ENCODE measurements at places on chromosomes 16 and 17.

DNA sequence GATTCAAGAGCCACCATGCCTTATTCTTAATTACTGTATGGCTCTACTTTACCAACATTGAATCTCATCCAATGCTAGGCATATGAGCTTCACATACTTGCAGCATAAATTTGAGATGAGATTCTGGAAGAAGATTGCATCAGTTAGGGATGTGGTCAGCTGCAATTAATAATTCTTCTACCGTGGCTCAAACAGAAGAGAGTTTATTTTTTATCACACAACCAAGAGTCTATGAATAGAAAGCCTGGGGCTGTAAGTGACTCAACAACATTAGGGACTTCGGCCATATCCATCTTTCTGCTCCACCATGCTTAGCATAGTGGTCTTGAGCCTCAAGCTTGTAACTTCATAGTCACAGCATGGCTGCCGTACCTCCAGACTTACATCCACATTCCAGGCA lies 179.4 kb upstream of the IRX6 start:
- DNase-seq: peak; percentile 49

DNA sequence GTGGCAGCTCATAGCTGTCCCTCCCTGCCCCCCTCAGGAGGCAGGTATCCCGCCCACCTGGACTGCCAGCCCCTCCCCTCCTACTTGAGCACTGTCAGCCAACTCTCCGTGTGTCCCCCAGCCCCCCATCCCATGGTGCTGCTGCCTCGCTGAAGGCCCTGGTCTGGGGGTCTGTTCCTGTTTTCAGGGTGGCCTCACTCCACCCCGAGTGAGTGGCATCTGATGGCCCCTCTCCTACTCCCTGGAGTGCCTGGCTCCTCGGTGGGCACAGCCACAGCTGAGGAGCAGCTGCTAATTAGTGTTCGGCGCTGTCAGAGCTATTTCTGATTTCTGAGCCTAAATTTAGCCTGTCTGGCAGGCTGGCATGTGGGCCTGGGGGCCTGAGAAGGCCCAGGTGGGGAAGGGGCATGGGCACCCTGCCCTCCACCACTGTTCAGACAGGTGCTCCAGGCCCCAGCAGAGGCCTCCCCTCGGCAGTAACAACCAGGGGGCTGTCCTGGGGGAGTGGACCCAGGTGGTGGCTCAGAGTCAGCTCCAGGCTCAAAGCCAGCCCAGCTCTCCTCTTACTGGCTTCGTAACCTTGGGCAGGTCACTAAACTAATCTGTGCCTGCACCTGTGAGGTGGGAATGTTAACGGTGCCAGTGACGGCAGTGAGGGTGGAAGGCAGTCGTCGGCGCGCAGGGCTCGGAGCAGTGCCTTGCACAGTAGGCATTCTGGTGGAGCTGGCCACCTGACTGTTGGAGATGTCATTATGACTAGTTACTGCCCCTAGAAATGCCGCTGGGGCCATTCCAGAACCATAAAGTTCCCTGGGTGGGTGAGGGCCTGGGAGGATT lies 6.5 kb downstream of the FMNL1 start:
- DNase-seq: no peak

- peak; percentile 62 for DNase-seq
Measured at GRCh38 chr17:77881545-77881944, 77.0 kb upstream of the TNRC6C start.

DNA sequence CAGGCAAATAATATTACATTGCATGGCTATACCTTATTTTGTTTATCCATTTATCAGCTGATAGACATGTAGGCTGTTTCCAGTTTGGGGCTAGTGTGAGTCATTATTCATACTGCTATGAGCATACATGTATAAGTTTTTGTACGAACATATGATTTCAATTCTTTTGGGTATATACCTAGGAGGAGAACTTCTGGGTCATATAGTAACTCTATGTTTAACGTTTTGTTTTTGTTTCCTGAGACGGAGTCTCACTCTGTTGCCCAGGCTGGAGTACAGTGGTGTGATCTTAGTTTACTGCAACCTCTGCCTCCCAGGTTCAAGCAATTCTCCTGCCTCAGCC lies 2.4 kb upstream of the ITGAL start:
- no peak for DNase-seq

GRCh38 chr17:73598212-73598611 lies 46.0 kb downstream of the SDK2 start:
- no peak for DNase-seq

GRCh38 chr17:62995377-62995885 lies 29.4 kb downstream of the TANC2 start:
- DNase-seq: peak; percentile 42

DNA sequence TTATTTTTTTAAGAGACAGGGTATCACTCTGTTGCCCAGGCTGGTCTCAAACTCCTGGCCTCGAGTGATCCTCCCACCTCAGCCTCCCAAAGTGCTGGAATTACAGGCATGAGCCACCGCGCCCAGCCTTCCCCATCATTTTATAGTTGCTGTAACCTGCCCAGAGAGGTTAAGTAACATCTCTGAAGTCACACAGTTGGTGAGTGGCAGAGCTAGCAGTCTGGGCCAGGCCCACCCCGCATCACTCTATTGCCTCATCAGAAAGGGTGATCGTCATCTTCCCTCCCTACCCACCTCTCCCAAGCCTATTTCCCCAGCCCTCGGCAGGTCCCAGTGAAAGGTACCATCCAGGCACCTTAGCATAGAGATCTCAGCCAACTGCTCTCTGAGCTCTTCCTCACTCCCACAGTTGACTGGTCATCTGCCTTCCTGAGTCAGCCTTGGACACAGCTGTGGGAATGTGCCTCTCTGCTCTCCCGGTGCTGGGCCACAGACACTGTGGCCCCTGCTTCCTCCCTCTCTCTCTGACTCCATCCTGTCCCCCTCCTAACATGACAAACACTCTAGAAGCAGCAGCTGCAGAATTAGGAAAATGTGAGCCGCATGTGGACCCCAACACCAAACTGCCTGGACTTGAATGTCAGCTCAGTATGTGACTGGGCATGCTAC lies 57.1 kb downstream of the SCNN1B start:
- no peak for DNase-seq

GRCh38 chr16:14606102-14606501 lies 24.0 kb downstream of the PARN start:
- no peak for DNase-seq
